BJ (cell line): ENCODE measurements at places on chromosomes 13 and 19. TPM values are rescaled to one million over a fixed set of nuclear protein-coding genes. Genes with fewer than 3 reads are reported as not detected.

The CABP5 gene
- not detected in 2 replicates for polyA plus RNA-seq

The ATP4B gene
- not detected in 2 replicates for polyA plus RNA-seq

The PPP1R13L gene
- 5.4 and 12.3 TPM in 2 replicates for polyA plus RNA-seq

The NLRP5 gene
- polyA plus RNA-seq: not detected in 2 replicates

DNA sequence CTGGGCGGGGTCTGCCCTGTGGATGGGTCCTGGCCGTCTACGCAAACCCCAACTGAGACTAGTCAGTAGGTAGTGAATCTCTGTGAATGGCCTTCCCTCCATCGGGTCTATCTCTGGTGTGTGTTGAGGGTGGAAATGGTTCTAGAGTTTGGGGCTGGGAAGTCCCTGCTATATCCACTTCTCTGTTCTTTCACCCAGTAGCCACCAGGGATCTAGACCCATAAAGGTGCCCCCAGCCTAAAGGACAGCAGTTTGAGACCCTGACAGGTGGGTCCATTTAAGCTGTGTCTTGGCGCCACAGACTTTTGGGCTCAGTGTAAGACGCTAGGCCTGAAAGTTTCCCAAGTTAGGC lies 57.7 kb downstream of the ZNF568 start:
- no peak for DNase-seq

DNA sequence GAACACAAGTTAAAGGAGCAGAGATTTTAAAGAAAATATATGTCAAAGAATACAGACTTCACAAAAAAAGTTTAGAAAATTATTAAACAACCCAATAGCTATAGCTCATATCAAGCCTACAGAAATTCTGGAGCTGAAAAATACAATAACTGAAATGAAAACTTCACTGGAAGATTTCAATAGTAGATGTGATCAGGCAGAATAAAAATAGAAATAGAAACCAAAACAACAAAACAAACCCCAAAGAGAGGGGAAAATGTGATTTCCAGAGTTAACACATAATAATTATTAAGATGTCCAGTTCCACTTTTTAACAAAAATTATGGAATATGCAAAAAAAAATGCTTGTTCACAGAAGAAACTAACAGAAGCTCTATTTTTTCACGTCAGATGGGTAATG lies 23.6 kb downstream of the LRRC63 start:
- DNase-seq: no peak

- no peak for DNase-seq
Measured at GRCh38 chr13:54953786-54954185, 1925.2 kb downstream of the OLFM4 start.

- no peak for DNase-seq
Measured at GRCh38 chr19:13083627-13084026, 19.0 kb downstream of the LYL1 start.

GRCh38 chr19:3178973-3179738 lies 587 bp downstream of the S1PR4 start:
- no peak for DNase-seq

DNA sequence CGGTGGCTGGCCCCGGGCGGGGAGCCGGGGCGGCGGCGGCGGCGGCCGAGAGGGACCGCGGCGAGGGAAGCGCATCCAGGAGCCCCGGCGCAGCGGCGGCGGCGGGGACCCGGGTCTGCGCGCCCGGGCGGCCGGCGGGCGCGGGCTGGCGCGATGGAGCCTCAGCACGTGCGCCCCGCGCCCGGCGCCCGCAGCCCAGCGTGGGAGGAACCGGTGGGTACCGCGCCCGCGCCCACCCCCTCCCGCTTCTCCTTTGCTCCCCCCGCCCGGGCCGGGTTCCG lies 7.8 kb upstream of the DGKH start:
- DNase-seq: no peak

DNA sequence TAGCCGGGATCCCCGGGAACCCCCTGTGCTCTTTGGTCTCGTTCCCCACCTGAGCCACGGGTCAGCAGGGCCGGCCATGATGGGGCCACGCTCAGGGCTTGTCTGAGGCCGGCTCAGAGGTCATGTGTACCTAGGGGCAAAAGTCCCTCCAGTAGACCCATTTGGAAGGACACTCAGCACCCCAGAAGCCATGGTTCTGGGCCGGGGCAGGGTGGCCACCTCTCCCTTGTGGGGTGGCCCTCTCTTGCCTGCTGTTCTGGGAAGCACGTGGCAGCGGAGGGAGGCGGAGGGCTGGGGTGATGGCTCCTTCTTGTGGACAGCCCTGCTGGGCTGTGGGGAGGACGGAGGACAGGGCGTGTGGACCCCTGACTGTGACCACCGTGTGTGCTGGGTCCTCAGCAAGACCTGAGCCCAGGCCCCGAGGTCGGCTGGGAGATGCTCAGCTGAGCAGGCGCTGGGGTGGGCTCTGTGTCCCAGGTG lies 6.4 kb upstream of the PEAK3 start:
- no peak for DNase-seq
